ENCODE measurements at places on chromosomes 5 and 9.

- DNase-seq, result no peak
Measured at GRCh38 chr9:77475641-77476473, 172.3 kb downstream of the GNA14 start.

- no peak for DNase-seq
Measured at GRCh38 chr5:74889523-74890105, 23.4 kb upstream of the FAM169A start.

GRCh38 chr5:91487420-91487819 is 104.3 kb upstream of the ARRDC3 start:
- DNase-seq, result no peak

GRCh38 chr5:142749321-142749720 is 20.9 kb upstream of the ARHGAP26 start:
- no peak for DNase-seq

- no peak for DNase-seq
Measured at GRCh38 chr5:118052503-118052902, 935.8 kb downstream of the DTWD2 start.

DNA sequence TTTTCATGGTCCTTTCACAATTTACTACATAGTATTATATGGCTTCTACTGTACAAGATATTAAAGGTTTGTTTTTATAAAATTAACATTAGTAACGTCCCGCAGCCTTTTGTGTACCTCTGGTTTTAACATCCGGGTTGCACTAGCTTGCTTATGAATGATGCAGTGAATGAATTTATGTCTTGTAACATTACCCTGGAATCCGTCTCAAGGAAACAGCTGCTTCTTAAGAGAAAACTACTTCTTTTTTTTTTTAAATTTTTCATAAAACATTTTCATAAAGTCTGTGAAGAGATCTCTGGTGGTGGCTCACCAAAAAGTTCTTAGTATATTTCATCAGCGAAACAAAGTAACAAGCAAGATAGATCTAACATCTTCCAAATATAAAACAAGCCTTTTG is 23.6 kb downstream of the MARCHF3 start:
- DNase-seq, result no peak

DNA sequence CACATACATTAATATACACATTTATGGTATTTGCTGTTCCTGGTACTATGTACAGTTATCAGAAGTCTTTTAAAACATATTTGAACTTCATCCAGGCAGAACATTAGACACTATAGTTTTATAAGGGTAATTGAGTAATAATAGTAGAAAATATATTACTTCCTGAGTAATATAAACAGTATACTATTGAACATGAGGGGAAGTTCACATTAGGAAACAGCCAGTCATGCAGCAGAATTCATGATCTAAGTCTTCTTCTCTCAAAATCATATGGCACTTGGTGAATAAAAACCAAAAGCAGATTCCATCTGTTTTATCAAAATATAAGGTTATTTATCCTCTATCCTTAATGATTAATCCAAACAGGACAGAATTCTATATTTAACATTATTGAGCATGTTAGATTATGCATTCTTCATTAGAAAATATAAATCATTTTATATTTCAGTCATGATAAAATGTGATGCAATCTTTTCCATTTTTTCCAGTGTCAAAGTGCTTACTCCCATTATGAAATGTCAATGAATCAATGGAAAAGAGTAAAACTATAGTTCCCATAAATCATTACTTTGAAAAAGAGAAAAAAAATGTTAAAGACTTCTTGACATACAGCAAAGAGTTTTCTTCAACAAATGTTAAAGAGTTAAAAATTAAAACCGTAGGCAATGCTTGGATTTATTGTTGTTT is 584.3 kb upstream of the TUSC1 start:
- DNase-seq, result no peak

- no peak for DNase-seq
Measured at GRCh38 chr5:166750376-166750775, 1541.1 kb upstream of the WWC1 start.

GRCh38 chr9:33184963-33185362 is 17.8 kb upstream of the B4GALT1 start:
- DNase-seq, result no peak

- DNase-seq, result no peak
Measured at GRCh38 chr5:60163762-60164161, 270.2 kb upstream of the PDE4D start.

- DNase-seq, result no peak
Measured at GRCh38 chr5:91357806-91358205, 25.3 kb downstream of the ARRDC3 start.

- no peak for DNase-seq
Measured at GRCh38 chr9:101415578-101415977, 16.9 kb downstream of the ZNF189 start.

- no peak for DNase-seq
Measured at GRCh38 chr5:56640763-56641406, 174.5 kb upstream of the MAP3K1 start.

- DNase-seq, result no peak
Measured at GRCh38 chr5:93053825-93054224, 527.2 kb downstream of the NR2F1-AS1 start.

GRCh38 chr9:135403733-135404450 is 75.7 kb upstream of the PPP1R26 start:
- DNase-seq, result no peak

- DNase-seq, result no peak
Measured at GRCh38 chr5:74502479-74502950, 138.0 kb downstream of the ENC1 start.

DNA sequence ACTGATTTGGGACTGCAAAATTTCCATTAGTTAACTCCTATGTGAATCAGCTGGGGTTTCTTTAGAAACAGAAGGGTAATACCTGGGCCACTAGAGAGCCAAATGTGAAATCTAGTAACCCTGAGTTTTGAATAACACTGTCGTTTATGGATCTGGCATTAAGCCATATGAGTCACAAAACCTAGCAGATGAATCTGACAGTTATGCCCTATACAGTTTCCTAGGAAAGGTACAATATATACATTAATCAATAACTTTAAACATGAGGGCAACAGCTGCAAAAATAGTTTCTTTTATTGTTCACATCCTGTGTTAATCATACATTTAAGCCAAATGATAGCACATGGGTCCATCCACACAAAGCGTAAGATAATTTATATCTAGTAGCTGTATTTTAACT is 56.9 kb downstream of the PAM start:
- DNase-seq, result no peak

GRCh38 chr5:179437341-179438001 is 92.2 kb upstream of the ADAMTS2 start:
- DNase-seq, result no peak

DNA sequence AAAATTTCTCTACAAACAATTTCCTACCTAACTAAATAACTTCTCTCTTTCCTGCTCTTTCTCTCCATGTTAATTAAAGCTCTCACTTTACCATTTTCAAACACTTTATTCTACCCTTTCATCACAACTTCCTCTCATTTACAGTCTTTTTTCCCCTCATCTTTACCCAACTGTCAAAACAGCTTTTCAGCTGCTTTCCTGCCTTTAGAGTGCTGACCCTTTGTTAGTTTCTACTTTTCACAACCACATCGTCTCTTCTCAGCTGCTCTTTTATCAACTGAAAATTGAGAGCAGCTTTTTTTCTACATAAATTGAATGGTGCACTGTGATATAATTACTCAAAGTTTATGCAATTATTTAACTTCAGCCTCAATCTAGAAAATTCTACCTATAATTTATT is 3.1 kb upstream of the HOMER1 start:
- no peak for DNase-seq

All from nucleus accumbens (tissue), 56 donors.